ENCODE measurements at places on chromosomes 13 and 19.

DNA sequence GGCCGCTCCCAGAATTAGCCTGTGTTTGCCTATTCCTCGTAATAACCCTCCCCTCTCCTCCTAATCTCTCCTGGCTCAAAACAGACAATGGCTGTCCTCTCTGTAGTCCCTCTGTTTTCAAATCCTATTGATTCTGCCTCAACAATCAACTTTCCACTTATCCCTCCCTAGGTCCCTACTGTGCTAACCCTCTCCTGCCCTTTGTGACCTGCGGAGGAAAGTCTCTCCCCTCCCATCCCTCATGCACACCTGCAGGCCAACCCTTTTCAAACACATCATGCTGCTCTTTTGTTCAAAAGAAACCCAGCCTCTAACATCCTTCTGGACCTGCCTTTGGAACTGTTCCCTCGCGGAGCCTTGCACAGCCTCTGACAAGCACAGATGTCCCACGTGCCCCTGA lies 37.3 kb downstream of the CILP2 start:
- DNase-seq, result no peak

GRCh38 chr19:1933942-1934341 lies 7.0 kb upstream of the CSNK1G2 start:
- no peak for DNase-seq

- DNase-seq, result no peak
Observed at GRCh38 chr19:12567951-12568350, 16.7 kb upstream of the ZNF564 start.

GRCh38 chr13:46345398-46345797 lies 41.7 kb downstream of the RUBCNL start:
- no peak for DNase-seq

- no peak for DNase-seq
Observed at GRCh38 chr19:11735375-11735774, 3.4 kb downstream of the ZNF823 start.

DNA sequence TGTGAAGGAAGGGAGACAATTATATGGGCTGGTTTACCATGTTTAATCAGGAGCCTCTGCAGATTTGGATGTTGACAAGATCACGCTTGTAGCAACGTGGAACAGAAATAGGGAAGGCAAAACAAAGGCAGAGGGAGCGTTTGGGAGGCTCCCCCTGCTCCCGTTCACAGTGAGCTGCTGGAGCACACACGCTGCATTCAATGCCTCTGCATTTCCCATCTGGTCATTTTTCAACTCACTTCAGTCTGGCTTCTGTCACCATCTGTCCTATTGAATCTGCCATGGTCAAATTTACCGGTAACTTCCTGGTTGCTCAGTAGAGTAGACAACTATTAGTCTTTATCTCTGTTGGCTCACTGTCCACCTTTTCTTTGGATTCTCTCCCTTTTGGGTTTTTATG lies 91.0 kb downstream of the NHLRC3 start:
- DNase-seq, result no peak

DNA sequence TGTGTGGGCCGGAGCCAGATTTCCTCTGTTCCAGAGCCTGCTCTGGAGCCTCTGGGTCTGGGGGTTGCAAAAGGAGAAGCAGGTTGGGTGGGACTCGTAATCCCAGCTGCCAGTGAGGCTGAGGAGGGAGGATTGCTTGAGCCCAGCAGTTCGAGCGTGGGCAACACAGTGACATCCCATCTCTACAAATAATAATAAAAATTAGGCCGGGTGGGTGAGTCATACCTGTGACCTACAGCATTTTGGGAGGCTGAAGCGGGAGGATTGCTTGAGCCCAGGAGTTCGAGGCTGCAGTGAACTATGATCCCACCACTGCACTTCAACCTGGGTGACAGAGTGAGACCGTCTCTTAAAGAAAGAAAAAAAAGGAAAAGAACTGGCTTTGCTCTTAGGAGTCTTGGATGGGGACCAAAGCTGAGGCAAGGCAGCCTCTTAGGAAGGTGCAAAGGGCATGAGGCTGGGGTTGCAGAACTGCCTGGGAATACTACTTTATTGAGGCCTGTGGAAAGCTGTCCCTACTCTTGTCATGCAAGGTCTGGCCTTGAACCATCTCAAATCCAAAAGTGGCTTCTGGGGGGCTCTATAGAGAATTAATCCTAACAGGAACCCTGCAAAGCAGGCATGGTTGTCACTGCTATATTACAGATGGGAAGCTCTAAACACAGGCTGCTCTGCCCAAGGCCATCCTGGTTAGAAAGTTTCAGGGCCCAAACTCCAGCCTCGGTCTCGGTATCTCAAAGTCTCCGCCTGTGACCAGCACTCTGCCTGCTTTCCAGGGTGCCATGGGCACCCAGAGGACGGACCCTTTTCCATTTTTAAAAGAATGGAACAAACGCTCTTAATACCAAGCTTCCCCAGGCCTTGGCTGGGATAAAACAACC lies 880 bp upstream of the C19orf12 start:
- DNase-seq, result no peak

- DNase-seq, result no peak
Observed at GRCh38 chr19:7297742-7298141, 3.5 kb upstream of the INSR start.

DNA sequence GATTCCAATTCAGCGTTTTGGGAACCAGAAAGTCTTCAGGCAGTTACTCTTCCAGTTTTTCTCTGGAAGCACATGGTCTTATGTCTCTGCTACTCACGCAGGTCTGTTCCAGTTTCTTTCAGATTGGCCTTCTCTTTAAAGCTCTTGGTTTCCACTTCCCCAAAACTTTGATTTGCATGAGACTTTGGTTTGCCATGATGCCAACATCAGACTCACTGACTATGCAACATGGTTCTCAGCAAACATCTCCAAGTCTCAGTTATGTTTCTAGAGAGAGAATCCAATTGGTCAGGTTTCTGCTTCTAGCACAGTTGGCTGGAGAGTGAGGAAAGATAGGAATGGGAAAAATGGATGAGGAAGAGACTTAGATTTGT lies 3.1 kb downstream of the AKAP11 start:
- no peak for DNase-seq

DNA sequence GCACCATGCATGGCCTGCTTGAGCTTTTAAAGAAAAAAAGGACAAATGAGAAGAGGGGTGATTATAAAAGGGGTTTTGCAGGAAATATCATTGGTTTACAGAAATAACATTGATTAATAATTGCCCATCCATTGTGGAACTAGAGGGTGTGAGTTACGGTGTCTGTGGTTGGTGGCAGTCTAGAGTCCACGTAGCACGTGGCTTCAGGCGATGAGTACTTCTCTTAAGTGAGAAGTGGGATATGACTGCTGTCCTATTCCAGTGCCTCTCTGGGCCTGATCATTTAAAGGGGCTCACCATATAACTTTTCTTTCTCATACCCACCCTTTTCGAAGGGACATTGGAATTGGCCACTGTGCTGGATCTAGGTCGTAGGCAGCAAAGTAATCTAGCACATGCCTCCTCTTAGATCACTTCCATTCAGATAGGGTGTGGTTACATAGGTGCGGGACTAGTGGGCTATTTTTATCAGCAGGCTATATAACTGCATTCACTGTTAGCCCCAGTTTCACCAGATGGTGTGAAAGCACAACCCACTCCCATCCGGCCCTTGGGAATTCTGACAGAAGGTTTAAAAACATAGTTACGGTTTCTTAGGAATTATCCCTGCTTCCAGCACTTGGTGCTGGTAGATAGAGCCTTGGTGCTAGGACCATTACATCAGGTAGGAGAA lies 19.9 kb downstream of the PPP5C start:
- no peak for DNase-seq

DNA sequence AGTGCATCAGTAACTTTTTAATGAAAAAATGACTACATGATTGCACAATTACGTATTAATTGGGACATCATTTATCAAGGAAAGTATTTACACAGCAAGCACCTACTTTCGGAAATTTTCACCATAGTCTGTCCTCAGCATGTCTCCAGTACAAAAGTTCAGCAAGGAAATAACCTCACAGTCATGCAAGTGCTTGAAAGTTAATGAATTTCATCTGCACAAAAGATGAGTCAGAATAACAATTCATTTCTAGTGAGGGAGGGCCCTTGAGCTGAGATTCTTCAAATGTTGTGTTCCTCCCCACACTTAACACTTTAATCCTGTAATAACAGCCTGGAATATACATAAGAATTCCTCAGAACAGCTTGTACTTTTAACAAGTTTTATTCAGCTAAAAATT lies 49.0 kb upstream of the OXGR1 start:
- DNase-seq, result no peak

- DNase-seq, result no peak
Observed at GRCh38 chr13:49343255-49343654, 95.5 kb downstream of the CDADC1 start.

DNA sequence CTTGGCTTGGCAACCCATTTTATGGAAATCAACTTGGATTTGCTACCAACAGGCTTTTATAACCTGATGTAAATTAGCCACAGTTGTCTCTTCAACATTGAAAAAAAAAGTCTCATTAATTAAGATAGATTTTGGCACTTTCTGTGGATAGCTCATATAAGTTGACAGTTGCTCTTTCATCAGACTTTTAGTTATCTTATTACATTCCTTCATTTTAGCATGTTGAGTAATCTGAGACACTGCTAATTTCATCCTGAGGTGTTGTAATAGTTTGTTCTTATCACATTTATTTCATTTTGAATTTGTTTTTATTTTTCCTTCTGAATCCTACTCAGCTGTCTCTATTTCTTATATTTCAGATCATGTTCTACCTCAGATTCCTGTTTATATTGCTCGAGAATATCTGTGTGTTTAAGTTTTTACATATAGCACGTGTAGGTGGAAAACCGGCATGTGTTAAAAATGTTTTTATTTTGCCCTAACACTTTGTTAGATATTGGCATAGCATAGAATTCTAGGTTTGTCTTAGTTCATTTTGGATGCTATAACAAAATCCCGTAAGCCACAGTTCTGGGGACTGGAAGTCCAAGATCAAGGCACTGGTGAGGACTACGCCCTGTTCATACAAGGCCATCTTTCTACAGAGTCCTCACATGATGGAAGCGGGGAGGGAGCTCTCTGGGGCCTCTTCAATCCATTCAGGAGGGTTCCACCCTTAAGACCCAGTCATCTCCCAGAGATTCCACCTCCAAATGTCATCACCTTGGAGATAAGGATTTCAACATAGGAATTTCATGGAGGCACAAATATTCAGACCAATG lies 239.4 kb downstream of the COL4A1 start:
- DNase-seq, result no peak

DNA sequence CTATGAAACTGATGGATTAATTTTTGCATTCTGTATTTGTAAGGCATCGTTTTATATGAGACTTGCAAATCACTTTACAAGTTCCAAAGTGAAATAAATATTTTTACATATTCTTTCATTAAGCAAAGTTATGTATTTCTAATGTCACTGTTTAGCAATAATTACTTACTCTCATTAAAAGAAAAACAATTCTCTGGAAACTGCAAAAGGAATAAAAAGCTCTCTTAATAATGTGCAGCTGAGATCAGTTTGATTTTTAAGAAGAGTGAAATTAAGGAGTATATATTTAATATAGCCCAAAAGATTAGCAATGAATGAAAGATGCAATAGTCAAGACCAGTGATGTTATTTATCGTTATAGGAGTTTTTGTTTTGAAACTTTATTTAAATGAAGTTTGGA lies 155.2 kb downstream of the GPC5 start:
- DNase-seq, result no peak

DNA sequence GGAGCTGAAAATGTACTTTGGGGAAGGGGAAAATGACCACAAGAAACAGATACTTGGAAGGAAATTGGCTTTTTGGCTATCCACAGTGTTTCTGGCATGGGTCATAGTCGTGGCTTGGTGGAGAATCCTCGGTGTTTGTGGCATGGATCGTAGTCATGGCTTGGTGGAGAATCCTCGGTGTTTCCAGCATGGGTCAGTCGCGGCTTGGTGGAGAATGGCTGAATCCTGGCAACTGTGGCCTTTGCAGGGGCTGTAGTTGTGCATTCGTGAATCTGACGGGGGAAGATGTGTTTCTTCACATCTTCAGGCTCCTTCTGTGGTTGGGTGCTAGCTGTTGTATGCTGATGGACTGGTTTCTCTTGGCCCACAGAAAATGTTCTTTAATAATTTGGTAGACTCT lies 61.7 kb upstream of the MCF2L start:
- no peak for DNase-seq

DNA sequence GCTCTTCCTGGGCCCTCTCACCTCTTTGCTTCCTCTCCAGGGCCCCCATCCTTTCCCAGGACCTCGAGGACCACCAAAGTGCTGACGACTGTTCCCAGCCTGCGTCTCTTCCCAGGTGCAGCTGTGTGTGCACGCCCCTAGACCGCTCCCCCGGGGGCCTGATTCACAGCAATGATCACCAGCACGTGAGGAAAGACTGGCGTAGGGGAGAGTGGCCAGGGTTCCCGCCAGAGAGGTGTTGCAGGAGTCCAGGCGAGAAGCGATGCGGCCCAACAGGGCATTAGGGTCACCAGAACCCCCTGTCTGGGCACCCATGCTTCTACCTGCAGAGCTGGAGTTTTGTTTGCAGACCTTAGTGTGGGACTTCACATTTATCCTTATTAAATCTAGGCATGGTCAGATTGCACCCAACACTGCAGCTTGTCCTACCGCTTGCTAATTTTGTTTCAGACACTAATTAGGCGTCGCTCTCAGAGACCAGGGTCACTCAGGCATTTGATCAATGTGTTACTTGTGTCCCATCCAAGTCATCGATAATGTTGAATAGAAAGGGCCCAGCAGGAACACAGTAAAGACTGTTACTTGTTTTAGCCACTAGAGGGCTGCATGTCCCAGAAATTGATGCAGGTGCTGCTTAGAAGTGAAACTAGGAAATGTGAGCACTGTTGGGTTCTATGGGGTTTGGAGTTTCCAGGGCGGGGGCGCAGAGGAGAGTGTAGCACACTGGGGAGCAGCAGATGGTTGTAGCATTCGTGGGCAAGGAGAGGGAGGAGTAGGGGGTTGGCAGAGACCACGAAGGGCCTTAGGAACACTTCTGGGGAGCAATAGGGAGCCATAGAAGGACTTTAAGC lies 53.2 kb downstream of the CDADC1 start:
- peak; percentile 57 for DNase-seq

- no peak for DNase-seq
Observed at GRCh38 chr13:48910686-48911085, 65.0 kb upstream of the FNDC3A start.

- DNase-seq, result no peak
Observed at GRCh38 chr13:73464758-73465616, 406.2 kb downstream of the KLF5 start.

DNA sequence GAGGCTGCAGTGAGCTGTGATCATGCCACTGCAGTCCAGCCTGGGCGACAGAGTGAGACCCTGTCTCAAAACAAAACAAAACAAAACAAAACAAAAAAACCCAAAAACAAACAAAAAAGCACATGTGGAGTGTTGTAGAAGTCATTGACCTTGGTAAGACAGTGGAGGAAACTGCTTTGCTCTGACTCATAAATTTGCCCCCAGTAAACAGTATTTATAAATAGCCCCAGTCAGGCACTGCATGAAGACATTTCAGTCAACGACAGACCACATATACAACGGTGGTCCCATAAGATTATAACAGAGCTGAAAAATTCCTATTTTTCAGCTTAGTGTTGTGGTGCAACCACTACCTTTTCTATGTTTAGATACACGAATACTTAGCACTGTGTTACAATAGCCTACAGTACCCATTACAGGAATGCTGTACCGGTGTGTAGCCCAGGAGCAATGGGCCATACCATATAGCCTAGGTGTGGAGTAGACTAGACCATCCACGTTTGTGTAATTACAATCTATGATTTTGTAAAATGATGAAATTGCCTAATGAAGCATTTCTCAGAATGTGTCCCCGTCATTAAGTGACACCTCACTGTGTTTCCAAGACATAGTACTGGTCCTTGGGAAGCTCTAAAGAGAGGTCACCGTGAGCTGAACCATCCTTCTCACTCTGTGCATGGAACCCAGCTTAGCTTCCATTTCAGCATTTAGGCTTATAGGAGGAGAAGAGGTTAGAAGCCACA lies 1.1 kb downstream of the ARL11 start:
- no peak for DNase-seq

- DNase-seq, result no peak
Observed at GRCh38 chr13:104641309-104641708, 1575.1 kb upstream of the SLC10A2 start.

Data from stimulated activated CD8-positive, alpha-beta memory T cell treated with anti-CD3 and anti-CD28 coated beads, Interleukin-7, amount 100 ng/mL, for 4 hours (primary cell).